NCI-H1092 treated with DMSO at 0.1 percent for 48 hours (cell line): ENCODE measurements at places on chromosomes 2 and 18.

DNA sequence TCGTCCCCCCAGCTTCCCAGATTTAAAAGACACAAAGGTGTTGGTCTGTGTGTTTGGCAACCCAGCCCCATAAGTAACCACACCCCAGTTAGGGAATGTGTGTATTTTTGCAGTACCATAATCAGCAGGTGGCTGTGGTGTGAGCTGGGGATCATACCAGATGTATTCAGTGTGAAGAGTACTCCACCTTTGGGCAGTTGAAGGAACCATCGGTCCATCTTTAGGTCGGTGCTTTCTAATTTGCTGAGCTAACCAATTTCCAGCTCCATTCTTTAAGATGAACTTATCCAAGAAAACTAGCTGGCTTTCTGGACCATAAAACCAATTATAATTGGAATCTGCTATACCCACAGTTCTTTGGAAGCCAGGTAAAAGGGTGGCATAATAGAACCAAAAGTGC, 3.2 kb downstream of the DSEL start:
- no peak for DNase-seq

DNA sequence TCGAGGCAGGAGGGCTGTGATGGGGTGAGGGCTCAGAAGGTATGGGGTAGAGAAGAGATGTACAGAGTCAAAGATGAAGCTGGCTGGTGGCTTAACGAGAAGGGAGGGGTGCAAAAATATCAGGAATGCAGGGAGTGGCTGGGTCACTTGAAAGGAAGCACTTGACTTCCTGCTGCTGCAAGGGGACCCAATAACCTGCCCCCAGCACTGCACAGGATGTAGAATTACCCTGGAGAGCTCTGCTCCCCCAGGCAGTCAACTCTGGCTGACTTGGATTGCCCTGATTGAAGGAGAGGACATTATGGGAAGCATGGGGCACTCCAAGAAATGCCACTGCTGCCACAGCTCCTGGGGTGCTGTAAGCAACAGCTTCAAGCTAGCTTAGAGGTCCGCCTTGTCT, 41.8 kb downstream of the CFAP221 start:
- no peak for DNase-seq

- no peak for DNase-seq
These were observed 113.0 kb downstream of the DYSF start for GRCh38 chr2:71566372-71566771.

GRCh38 chr2:11506611-11506969, 27.3 kb upstream of the GREB1 start:
- no peak for DNase-seq

GRCh38 chr2:96404446-96405373, 69.1 kb downstream of the NCAPH start:
- peak; percentile 34 for DNase-seq

- no peak for DNase-seq
These were observed 8.3 kb upstream of the ADRA2B start for GRCh38 chr2:96124406-96125265.

GRCh38 chr2:101985101-101985792, 6.5 kb upstream of the IL1R2 start:
- no peak for DNase-seq

DNA sequence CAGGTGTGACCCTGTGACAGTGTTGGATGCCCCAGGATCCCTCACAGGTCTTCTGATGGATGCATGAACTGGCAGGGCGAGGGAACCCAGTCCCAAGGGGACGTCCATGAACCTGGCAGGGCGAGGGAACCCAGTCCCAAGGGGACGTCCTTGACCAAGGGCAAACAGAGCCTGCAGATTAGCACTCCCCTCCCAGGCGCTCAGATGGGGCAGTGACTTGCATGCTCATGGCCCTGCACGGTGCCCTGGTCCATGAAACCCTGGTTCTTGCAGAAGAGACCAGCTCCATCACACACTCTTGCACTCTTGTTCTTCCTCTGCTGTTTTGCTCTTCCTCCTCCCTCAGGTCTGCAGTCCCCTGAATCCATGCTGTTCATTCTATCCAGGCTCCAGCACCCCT, 192.7 kb downstream of the GALR1 start:
- no peak for DNase-seq

DNA sequence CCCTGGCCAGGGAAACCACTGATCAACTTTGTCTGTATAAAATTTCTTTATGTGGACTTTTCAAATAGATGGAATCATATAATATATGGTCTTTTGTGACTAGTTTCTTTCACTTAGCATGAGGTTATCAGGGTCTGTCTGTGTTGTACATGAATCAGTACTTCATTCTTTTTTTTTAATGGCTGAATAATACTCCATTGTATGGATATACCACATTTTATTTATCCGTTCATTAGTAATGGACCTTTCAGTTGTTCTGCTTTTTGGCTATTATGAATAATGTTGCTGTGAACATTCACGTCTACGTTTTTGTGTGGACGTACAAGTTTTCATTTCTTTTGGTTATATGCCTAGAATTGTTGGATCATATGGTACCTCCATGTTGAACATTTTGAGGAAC, 69.1 kb upstream of the GAREM2 start:
- no peak for DNase-seq

DNA sequence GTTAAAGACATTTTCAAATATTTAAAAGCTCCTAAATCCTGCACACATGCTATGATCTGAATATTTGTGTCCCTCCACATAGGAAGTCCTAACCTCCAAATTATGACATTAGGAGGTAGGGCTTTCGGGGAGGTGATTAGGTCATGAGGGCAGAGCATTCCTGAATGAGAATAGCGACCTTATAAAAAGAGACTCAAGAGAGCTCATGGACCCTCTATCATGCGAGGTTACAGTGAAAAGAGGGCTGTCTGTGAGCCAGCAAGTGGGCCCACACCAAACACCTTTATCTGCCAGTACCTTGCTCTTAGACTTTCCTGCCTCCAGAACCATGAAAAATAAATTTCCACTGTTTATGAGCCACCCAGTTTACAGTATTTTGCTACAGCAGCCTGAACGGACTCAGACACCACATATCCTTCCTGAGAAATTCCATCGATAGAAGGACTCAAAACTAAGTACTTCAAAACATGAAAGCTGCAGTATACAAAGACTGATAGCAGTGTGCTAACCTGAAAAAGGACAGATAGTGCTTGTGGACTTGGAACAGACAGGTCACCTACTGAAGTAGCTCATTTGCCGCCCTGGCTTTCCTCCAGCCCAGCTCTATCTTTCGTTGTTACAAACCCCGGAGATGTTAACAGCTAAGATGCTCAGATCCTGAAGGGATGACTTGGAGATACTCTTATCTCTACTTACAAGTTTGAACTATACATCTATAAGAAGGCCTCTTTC, 13.8 kb downstream of the FAM210A start:
- no peak for DNase-seq

DNA sequence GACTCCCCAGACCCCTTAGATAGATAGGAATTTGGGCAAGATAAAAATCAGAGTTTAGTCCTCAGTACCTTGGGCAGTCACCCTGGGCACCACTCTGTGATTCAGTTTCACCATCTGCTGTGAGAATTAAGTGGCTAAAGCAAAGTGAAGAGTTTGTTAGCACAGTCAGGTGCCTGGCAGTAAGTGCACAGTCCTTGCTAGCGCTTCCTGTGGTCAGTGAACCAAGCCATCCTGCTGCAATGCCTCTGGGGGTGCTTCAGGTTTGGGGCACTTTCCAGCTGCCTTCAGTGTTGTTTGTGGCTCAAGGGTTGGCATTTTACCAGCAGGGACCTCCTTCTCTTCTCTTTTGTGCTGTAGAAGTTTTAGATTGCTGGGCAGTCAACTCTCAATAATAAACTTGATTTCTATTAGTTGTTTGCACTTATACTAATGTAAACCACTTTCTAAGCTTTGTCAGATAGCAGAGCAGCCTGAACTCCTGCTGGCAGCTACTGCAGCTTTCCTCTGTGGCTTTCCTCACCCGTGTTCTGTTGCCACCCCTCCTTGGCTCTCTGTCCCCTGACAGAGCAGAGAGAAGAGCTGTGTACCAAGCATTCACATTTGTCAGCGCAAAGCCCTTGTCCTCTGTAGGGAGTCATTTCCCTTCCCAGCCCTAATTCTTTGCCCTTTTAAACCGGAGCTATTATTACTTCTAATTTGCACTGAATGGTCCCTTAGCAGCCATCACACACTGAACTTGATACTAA, 48.4 kb upstream of the RMP24 start:
- DNase-seq, result peak; percentile 10

DNA sequence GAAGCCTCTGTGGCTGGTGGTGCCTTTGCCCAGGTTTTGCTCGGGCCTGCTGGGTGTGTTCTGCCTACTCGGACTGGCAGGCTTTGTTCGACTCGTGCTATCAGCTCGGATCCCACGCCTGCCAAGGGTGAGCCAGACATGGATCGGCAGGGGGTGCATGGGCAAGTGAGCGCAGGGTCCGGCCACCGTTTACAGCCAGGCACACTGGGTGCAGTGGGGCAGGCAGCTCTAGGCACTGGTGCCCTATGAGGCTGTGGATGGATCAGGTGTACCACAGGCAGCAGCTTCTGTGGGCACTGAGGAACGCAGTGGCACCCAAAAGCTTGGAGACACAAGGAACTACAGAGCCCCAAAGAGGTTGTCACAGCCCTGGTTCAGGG, 25.6 kb downstream of the MARCHF7 start:
- no peak for DNase-seq

- DNase-seq, result no peak
These were observed 18.0 kb downstream of the LRP1B start for GRCh38 chr2:142112757-142113221.

DNA sequence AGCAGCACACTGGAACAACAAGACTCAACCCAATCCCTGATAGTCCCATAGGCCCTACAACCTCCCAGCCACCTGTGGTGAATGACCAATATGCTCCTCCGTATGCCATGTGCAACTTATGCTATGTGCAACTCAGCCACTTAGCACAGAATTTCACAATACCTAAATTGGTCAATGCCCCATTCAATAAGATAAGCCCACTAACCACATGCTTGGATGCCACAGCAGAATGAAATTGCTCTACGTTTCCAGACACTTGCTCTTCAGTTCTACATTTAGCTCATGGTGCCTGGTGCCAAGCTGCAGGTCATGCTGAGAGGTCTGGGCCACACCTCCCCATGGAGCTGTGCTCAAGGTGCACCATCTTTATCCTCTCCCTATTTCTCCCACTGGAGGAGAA, 159.8 kb downstream of the EN1 start:
- no peak for DNase-seq

GRCh38 chr18:13267431-13267873, 48.9 kb downstream of the LDLRAD4 start:
- DNase-seq, result no peak

DNA sequence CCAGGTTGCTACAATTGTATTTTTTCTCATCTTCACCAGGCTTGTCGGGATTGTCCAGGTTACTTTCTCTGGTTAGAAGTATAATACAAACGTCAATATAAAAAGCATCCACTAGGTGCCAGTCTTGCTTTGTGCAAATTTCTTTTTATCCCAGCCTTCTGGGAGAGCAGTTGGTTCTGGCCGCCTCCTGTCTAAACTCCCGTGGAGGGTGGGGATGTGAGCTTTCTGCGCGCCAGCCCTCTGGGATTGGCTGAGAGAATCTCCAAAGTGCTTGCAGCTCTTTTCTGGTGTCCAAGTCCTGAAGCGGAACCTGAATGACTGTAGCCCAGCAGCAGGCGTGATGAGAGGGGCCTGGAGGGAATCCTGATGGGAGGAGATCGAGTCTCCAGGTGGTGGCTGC, 22.4 kb upstream of the TOGARAM2 start:
- peak; percentile 69 for DNase-seq

DNA sequence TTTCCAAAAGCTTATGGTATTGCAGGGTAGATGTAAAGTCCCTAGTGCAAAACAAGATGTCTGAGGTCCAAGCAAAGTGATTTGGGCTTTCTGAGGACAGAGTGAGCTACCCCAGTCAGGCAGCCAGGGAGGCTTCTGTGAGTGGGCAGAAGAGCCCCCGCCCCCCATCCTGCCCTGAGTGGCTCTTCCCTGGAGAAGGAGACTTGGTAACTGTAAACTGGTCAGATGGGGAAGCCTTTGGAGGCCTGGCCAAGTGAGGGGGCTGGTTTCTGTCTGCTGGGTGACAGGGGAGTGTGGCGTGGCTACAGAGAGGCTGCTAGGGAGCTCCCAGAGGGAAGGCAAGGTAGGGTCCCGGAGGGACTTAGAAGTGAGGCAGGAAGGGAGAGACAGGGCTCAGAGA, 181.3 kb upstream of the HAAO start:
- no peak for DNase-seq

GRCh38 chr2:2839782-2840531, 508.9 kb upstream of the MYT1L start:
- no peak for DNase-seq

DNA sequence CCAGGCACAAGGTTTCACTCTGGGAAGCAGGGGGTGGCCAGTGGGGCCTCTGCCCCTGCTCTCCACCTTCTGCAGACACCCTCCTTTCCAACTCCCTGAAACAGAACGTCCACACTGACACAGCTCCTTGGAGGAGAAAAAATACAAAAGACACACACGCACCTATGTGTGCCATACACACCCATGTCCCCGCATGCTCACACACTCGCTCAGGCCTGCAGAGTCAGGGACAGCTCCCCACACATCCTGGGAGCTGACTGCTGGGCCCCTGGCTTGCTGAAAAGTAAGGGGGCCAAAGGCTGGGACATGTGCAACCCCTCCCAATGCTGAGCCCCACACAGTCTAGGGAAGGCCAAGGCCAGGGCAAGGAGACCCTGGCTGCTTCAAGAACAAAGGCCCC, 200.5 kb downstream of the TNS1 start:
- no peak for DNase-seq

GRCh38 chr2:10717628-10718027, 3.8 kb upstream of the ATP6V1C2 start:
- DNase-seq, result no peak

DNA sequence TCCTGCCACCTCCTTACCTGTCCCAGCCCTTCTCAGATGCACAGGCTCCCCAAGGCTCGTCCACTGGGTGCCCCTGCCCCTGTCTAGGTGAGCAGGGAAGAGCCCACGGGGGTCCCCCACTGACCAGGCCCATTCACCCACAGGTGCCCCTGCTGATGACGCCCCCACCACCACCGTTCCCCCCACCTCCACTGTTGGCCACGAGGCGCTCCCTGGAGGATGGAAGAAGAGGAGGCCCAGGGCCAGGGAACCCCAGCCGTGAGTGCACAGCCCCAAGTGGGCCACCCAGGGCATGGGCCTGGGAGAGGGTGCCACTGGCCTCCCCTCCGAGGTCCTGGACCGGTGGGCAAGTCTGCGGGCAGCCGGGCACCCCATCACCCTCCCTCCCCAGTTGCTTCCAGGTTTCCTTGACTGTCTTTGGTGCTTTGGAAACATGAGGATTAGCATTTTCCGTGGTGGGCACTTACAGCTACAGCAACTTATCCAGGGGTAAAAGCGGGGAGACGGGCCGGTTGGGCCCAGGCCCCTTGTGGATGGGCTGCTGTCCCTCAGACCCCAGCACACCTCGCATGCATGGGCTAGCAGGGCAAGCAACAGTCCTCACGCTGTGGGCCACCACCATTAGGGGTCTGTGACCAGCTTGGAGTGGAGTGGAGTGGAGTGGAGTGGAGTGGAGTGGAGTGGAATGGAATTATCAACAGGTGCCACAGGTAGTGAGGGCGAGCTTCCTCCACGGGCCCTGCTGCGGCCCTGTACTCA, 13.2 kb upstream of the KLHL30 start:
- DNase-seq, result no peak

DNA sequence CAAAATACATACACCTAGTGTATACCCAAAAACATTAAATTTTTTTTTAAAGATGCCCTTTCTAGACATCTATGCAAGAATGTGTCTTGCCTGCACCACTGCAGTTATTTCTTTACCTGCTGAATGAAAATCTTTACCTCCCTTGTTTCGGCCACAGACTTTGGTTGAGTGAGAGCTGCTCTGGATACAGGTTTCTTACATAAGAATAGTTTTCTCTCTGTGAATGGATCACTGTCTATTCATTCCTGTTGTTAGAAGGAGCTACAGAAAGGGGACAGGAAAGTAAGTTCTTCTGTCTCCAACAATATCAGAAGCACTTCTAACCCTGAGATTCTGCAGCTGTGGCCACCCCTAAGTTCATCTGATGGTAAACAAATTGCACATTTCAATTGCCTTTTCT, 113.0 kb upstream of the CDCA7 start:
- no peak for DNase-seq
